GM06990 (cell line): ENCODE measurements at places on chromosomes 13 and 19.

DNA sequence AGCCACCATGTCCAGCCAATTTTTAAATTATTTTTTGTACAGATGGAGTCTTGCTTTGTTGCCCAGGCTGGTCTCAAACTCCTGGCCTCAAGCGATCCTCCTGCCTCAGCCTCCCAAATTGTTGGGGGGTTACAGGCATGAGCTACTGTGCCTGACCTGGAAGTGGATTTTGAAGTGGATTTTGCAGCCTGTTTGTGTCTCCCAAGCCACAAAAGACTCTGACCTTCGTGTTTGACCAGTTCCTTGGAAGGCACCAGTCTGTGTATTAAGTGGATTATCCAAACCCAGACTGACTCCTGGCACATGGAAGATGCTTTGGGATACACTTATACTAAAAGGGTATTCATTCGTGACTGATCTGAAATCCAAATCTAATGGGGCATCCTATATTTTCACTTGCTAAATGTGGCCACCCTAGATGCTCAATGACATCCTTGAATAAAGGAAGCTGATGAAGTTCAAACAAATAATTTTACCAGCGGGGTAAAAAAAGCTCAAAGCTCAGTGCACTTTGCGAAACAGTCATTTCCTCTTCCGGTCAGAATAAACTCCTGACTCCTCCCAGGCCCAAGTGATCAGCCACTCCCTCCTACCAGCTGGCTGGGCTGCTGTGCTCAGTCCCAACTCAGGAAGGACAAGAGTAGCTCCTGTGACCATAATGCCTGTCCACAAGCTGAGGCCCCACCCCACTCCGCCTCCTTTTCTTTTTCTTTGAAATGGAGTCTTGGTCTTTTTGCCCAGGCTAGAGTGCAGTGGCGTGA, 32.6 kb upstream of the GATAD2A start:
- peak; percentile 53 for DNase-seq

- DNase-seq: peak; percentile 31
Measured at GRCh38 chr19:29526730-29527499, 1.1 kb downstream of the VSTM2B start.

- no peak for DNase-seq
Measured at GRCh38 chr13:68257111-68257842, 1027.1 kb upstream of the PCDH9 start.

GRCh38 chr19:35557539-35558399, 5.7 kb downstream of the ATP4A start:
- DNase-seq: peak; percentile 82

- DNase-seq: no peak
Measured at GRCh38 chr13:95480791-95481780, 71.4 kb upstream of the CLDN10 start.

- no peak for DNase-seq
Measured at GRCh38 chr13:59587971-59588716, 575.6 kb downstream of the DIAPH3 start.
